ENCODE measurements at places on chromosomes 12 and 14.
A peak's percentile ranks its signal among the peaks of the same experiment; 100 is the strongest.

DNA sequence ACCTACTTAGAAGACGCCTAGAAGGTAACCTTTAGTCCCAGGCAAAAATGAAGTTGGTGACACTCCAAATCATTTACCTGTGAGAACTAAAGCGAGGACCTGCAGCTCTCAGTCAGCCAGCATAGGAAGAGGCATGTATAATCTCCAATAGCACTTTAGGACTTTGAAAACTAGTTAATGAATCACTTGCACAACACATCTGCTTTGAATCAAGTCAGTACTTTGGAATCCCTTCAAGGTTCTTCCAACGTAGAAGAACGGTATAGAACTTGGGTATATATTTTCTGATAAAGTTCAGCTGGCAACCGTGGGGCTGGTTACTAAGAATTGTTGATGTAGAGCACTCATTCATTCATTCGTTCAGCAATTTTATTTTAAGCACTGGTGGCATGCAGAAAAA lies 251.9 kb downstream of the TMEM132D start:
- no peaks in the 10 kb centered on the region for H3K4me1 ChIP-seq
- no peak overlapping the region for H3K4me3 ChIP-seq

DNA sequence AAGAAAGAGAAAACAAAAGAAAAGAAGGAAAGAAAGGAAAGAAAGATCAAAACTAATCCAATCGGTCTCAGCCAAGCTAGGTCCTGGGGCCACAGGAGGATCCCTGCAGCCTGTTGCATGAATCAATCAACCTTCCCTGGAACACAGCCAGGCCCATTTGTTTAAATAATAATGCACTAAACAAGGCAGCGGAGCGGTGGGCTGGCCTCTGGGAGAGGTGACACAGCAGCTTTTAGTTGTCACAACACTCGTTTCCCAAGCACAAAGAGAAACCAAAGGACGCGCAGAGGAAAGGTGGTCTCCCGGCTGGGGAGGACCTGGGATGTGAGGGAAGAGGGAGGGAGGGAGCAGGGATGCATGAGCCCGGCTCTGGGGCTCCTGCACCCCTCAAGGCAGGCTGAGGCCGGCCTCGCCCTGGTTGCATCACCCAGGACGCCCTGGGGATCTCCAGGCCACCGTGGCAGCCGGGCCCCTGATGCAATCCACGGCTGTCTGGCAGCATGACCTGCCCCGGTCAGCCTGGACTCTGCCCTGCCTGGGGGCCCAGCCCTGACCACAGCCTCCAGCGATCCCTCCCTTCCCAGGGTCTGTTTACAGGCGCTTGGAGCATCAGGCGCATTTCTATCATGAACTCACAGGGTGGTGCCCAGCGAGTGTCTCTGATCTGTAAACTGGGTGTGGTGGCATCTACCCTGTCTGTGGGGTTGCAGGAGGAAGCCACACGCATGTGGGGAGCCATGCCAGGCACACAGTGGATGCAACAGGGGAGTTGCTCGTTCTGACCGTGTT lies 32.5 kb downstream of the MMP17 start:
- DNase-seq, result peak; percentile 15
- H3K36me3 ChIP-seq, result no peaks in the 10 kb centered on the region
- H3K27ac ChIP-seq, result peak overlapping the region; percentile 82
- H3K27me3 ChIP-seq, result no peaks in the 10 kb centered on the region

DNA sequence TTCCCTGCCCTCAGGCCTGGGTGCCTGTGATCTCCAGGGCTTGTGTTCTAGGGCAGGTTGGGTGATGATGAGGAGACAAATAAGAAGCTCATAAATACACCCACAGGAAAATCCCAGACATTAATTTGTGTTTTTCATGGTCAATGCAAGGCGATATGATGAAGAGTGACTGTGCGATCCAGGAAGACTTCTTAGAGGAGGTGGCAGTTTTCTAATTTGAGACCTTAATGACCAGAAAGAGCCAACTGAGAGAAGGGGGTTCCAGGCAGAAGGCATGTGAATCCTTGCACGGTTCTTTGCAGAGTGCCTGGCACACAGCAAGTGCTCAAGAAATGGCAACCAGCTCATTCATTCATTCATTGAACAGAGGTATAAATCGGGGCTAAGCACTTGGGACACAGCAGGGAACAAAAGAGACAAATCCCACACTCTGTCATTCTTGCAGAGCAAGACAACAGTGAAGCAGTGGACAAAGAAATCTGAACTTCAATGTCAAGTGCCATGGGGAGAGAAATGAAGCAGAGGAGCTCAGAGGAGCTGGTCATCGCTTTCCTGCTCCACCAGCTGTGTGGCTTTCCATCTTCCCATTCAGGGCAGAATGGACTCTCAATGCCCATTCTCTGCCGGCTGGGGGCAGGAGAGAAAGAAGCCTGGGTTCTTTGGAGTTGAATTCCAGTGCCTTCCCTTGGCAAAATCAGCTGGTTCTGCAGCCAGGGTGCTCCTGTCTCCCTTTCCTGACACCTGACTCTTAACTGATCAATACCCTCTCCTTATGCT lies 128.3 kb downstream of the AACS start:
- H3K36me3 ChIP-seq, result no peaks in the 10 kb centered on the region
- DNase-seq, result no peak
- H3K27me3 ChIP-seq, result peaks cover 80% of the 10 kb centered on the region
- H3K4me3 ChIP-seq, result no peak overlapping the region
- H3K4me1 ChIP-seq, result no peaks in the 10 kb centered on the region

GRCh38 chr12:45681465-45681864 lies 48.0 kb upstream of the ARID2 start:
- peaks cover 17% of the 10 kb centered on the region for H3K27me3 ChIP-seq
- H3K4me3 ChIP-seq, result no peak overlapping the region
- H3K36me3 ChIP-seq, result no peaks in the 10 kb centered on the region
- DNase-seq, result no peak

DNA sequence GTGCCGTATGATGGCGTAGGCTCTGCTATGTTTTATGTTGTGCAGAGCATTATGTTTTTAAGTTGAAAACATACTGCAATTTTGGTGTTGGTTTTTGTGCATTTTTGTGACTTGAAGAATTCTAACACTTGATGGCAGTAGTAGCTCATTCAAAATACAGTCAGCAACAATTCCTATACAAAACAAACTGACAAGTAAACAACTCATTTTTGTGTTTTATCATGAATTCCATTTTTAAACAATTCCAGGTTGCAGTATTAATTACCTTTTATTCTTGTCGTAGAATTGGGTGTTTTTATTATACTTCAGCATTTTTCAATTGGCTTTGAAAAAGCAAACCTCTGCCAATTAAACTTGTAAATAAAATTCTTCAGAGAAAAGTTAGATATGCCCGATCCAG lies 4.1 kb upstream of the CCER1 start:
- H3K27me3 ChIP-seq, result no peaks in the 10 kb centered on the region
- no peak for DNase-seq
- no peaks in the 10 kb centered on the region for H3K4me1 ChIP-seq
- no peaks in the 10 kb centered on the region for H3K36me3 ChIP-seq
